ENCODE measurements at places on chromosomes 4 and X. TPM values are rescaled to one million over a fixed set of nuclear protein-coding genes. Genes with fewer than 3 reads are reported as not detected.

DNA sequence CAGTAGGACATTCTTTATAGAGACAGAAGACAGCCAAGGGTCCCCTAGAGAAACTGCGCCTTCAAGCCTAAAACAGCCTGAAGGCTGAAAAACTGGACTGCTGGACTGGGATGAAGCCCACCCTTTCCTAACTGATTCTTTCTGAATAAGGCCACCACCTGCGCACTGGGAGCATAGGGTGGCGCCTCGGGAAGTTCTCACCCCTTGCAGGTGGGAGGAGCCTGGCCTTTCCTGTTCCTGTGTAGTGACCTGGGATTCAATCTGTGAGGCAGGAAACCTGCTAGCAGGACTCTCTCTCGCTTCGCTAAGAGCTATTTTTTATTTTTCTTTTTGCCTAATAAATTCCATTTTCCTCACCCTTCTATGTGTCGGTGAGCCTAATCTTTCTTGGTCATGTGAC, 61.8 kb upstream of the KLHL13 start:
- no peak for DNase-seq
- H3K36me3 ChIP-seq: no peaks in the 10 kb centered on the region
- H3K27me3 ChIP-seq: no peaks in the 10 kb centered on the region
- no peaks in the 10 kb centered on the region for H3K4me1 ChIP-seq
- no peak overlapping the region for H3K4me3 ChIP-seq

IL13RA1 gene
- total RNA-seq: 0.46 TPM

- no peaks in the 10 kb centered on the region for H3K4me1 ChIP-seq
- no peak overlapping the region for H3K4me3 ChIP-seq
- DNase-seq: no peak
- no peak overlapping the region for H3K27ac ChIP-seq
- H3K27me3 ChIP-seq: peaks cover 11% of the 10 kb centered on the region
Measured at GRCh38 chr4:76105652-76106051, 31.1 kb downstream of the ART3 start.

- no peaks in the 10 kb centered on the region for H3K36me3 ChIP-seq
- H3K27ac ChIP-seq: no peak overlapping the region
- no peaks in the 10 kb centered on the region for H3K4me1 ChIP-seq
- no peak overlapping the region for H3K4me3 ChIP-seq
Measured at GRCh38 chrX:133249266-133250058, 31.3 kb upstream of the TFDP3 start.

GRCh38 chr4:143713955-143714625, 13.6 kb upstream of the FREM3 start:
- H3K36me3 ChIP-seq: no peaks in the 10 kb centered on the region
- no peak overlapping the region for H3K27ac ChIP-seq
- peaks cover 2% of the 10 kb centered on the region for H3K27me3 ChIP-seq
- no peaks in the 10 kb centered on the region for H3K4me1 ChIP-seq
- no peak for DNase-seq
- no peak overlapping the region for H3K4me3 ChIP-seq

- no peaks in the 10 kb centered on the region for H3K27me3 ChIP-seq
- peak overlapping the region; percentile 92 for H3K27ac ChIP-seq
- peaks cover 64% of the 10 kb centered on the region for H3K4me1 ChIP-seq
- peak overlapping the region; percentile 41 for H3K4me3 ChIP-seq
- no peaks in the 10 kb centered on the region for H3K36me3 ChIP-seq
Measured at GRCh38 chr4:184282895-184283654, 65.4 kb upstream of the ENPP6 start.

- no peak overlapping the region for H3K4me3 ChIP-seq
- no peak overlapping the region for H3K27ac ChIP-seq
- no peaks in the 10 kb centered on the region for H3K27me3 ChIP-seq
- H3K4me1 ChIP-seq: no peaks in the 10 kb centered on the region
- no peak for DNase-seq
- no peaks in the 10 kb centered on the region for H3K36me3 ChIP-seq
Measured at GRCh38 chrX:17020356-17020755, 73.9 kb downstream of the REPS2 start.

DNA sequence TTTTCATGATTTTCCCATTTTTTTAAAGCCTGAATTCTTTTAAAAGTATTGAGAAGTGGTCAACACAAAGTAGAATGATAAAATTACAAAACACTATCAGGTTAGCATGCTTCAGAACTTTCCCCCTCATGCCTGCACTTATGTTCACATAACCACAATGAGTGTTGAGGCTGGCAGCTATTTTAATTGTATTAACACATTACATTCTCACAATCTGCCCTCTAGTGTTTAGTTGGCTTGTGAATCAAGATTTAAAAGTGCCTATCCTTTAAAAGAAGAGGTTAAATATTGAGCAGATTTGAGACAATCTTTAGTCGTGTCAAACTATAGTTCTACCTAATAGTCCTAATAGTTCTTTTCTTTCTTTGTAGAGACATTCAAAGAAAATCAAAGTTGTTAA, 93.6 kb upstream of the NAP1L5 start:
- no peak overlapping the region for H3K4me3 ChIP-seq
- no peak for DNase-seq
- no peak overlapping the region for H3K27ac ChIP-seq
- H3K4me1 ChIP-seq: peaks cover 7% of the 10 kb centered on the region

TRIM61 gene
- 2.7 TPM for total RNA-seq

PAK3 gene
- total RNA-seq: 0.25 TPM

DNA sequence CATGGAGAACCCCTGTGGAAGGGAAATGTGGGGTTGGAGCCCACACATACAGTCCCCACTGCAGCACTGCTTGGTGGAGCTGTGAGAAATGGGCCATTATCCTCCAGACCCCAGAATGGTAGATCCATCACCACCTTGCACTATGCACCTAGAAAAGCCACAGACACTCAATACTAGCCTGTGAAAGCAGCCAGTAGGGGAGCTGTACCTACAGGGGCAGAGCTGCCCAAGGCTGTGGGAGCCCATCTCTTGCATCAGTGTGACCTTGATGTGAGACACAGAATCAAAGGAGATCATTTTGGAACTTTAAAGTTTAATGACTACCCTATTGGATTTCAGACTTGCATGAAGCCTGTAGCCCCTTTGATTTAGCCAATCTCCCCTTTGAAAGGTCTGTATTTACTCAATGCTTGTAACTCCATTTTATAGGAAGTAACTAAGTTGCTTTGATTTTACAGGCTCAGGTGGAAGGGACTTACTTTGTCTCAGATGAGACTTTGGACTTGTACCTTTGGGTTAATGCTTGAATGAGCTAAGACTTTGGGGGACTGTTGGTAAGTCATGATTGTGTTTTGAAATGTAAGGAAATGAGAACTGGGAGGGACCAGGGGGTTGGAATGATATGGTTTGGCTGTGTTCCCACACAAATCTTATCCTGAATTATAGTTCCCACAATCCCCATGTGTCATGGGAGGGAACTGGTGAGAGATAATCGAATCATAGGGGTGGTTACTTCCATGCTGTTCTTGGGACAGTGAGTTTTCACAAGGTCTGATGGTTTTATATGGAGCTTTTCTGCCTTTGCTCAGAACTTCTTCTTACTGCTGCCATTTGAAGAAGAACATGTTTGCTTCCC, 352.6 kb downstream of the INPP4B start:
- no peaks in the 10 kb centered on the region for H3K4me1 ChIP-seq
- no peak for DNase-seq
- H3K27me3 ChIP-seq: no peaks in the 10 kb centered on the region
- no peak overlapping the region for H3K27ac ChIP-seq

- H3K4me3 ChIP-seq: peak overlapping the region; percentile 100
- peaks cover 38% of the 10 kb centered on the region for H3K4me1 ChIP-seq
- peak overlapping the region; percentile 100 for H3K27ac ChIP-seq
- peaks cover 40% of the 10 kb centered on the region for H3K36me3 ChIP-seq
- peak; percentile 84 for DNase-seq
Measured at GRCh38 chrX:153971124-153971449, 531 bp downstream of the HCFC1 start.

MGAT4D gene
- total RNA-seq: not detected

DNA sequence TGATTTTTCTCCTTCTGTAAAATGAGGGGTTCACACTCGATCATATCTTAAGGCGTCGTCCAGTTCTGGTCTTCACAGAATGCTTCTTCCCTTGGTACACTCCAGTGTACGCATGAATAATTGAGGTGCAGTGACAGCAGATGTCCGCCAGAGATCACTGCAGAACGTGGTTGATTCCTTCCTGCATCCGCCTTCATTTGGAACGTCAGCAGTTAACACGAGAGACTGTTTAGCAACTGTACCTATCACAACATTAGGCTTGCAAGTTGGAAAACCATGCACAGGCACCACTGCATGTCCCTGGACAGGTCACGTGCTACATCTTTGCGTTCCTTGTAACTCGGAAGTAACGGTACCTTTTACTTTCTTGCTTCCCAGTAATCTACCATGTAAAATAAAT, 66.0 kb upstream of the GEMIN8 start:
- H3K4me1 ChIP-seq: no peaks in the 10 kb centered on the region
- no peak overlapping the region for H3K27ac ChIP-seq
- H3K4me3 ChIP-seq: no peak overlapping the region
- no peaks in the 10 kb centered on the region for H3K36me3 ChIP-seq
- H3K27me3 ChIP-seq: no peaks in the 10 kb centered on the region

DNA sequence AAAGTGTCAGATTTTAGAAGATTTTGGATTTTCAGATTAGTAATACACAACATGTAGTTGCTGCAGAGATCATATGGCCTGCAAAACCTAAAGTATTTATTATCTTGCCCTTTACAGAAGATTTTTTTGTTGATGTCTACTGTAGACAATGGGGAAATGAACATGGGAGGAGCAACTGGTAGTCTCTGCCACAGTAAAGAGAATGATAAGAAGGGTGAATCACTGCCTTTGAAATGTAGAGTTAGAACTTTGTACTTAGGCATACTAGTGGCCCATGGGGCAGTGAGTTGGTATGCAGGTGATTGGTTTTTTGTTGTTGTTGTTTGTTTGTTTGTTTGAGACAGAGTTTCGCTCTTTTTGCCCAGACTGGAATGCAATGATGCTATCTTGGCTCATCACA, 50.1 kb downstream of the GAB1 start:
- H3K4me3 ChIP-seq: no peak overlapping the region
- H3K4me1 ChIP-seq: no peaks in the 10 kb centered on the region
- DNase-seq: no peak
- H3K36me3 ChIP-seq: no peaks in the 10 kb centered on the region

GRCh38 chr4:189049682-189050081, 891.0 kb upstream of the FRG1 start:
- H3K36me3 ChIP-seq: no peaks in the 10 kb centered on the region
- H3K4me3 ChIP-seq: no peak overlapping the region
- H3K27ac ChIP-seq: no peak overlapping the region
- DNase-seq: no peak
- no peaks in the 10 kb centered on the region for H3K4me1 ChIP-seq
- H3K27me3 ChIP-seq: no peaks in the 10 kb centered on the region

TMEM144 gene
- 0.16 TPM for total RNA-seq

DNA sequence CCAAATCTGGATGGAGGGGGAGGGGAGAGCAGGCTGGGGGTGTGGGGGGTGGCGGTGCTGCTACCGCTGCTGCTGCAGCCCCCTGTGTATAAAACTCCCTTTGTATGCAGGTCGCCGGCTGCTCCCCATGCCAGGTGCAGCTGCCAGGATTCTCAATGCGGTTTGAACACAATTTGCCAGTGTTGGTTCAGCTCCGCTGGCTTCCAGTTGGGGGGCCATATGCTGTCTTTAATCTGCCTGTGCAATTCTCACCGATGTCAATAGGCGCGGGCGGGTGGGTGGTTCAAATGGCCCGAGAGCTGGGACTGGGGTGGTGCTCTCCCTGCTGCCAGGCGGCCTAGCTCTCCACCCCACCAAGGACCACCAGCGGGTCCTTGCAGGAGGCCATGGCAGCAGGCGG, 257.6 kb downstream of the BCOR start:
- no peak overlapping the region for H3K27ac ChIP-seq
- H3K27me3 ChIP-seq: no peaks in the 10 kb centered on the region
- H3K36me3 ChIP-seq: no peaks in the 10 kb centered on the region
- DNase-seq: no peak
- H3K4me3 ChIP-seq: no peak overlapping the region
- H3K4me1 ChIP-seq: peaks cover 1% of the 10 kb centered on the region

DNA sequence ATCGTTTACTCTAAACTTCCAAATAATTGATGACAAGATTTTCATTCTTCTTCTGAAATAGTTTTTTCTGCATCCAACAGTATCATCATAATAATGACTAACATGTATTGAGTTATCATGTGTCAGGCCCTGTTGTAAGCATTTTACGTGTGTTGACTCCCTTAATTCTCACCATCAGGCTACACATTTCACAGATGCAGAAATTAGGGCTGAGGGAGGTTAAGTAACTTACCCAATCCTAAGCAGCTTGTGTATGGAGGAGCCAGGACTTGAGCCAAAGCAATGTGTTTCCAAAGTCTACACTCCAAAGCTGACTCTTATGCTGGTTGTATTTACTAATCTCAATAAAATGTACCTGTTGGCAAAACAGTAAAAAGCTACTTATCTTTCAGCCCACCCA, 11.2 kb upstream of the KDR start:
- H3K36me3 ChIP-seq: no peaks in the 10 kb centered on the region
- H3K4me3 ChIP-seq: no peak overlapping the region
- H3K4me1 ChIP-seq: no peaks in the 10 kb centered on the region

GRCh38 chrX:48911412-48912182, at the start of gene SLC35A2:
SLC35A2 (minus strand) TSS chrX:48911646; CDS start chrX:48911636, 10 bp downstream.
- peak within 1 kb of the TSS; percentile 94 for H3K4me3 ChIP-seq
- H3K4me1 ChIP-seq: peaks cover 28% of the 10 kb centered on the region
- peak; percentile 83 for DNase-seq
- H3K27ac ChIP-seq: peak within 1 kb of the TSS; percentile 95
- H3K36me3 ChIP-seq: peaks cover 59% of the 10 kb centered on the region
- no peaks in the 10 kb centered on the region for H3K27me3 ChIP-seq

TRIML1 gene
- not detected for total RNA-seq

GPR34 gene
- not detected for total RNA-seq

- H3K27ac ChIP-seq: no peak overlapping the region
- no peaks in the 10 kb centered on the region for H3K36me3 ChIP-seq
- H3K4me1 ChIP-seq: no peaks in the 10 kb centered on the region
- no peak overlapping the region for H3K4me3 ChIP-seq
- no peaks in the 10 kb centered on the region for H3K27me3 ChIP-seq
- DNase-seq: no peak
Measured at GRCh38 chr4:27684610-27685011, 824.0 kb downstream of the STIM2 start.

DNA sequence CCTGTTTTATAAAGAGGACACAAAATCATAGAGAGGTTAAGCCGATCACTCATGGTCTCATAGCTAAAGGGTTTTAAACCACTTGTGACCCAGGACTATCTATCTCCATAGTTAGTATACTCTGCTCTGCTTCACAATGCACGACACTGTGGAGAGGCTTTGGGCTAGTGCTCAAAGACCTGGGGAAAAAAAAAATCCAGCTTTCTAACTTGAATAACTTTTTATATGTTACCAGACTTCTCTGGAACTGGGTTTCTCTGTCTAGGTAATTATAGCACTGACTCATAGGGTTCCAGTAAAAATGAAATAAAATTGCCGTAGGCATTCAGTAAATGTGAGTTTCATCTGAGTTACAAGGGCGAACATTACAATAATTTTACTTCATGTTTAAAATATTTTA, 273.7 kb upstream of the TECRL start:
- no peak overlapping the region for H3K27ac ChIP-seq
- H3K4me1 ChIP-seq: no peaks in the 10 kb centered on the region
- H3K36me3 ChIP-seq: no peaks in the 10 kb centered on the region
- H3K4me3 ChIP-seq: no peak overlapping the region
- no peaks in the 10 kb centered on the region for H3K27me3 ChIP-seq

All from activated T-helper 2 cell treated with anti-CD3 and anti-CD28 coated beads, Interferon-gamma antibody, Interleukin-2, Interleukin-4, amounts not matched to agents 10 μg/mL and 5 μg/mL and 100 μg/mL, durations not matched to agents 14 hours and 24 hours and 36 hours (primary cell).